ENCODE measurements at places on chromosomes 12 and 14. TPM values are rescaled to one million over a fixed set of nuclear protein-coding genes. Genes with fewer than 3 reads are reported as not detected.

Gene TSHR
- polyA plus RNA-seq = not detected

Gene CFAP251
- polyA plus RNA-seq = 3.0 TPM

GRCh38 chr12:5516371-5517241 is 84.7 kb downstream of the NTF3 start:
- no peak for DNase-seq

- DNase-seq = peak; percentile 25
Measured at GRCh38 chr14:59483363-59483762, 845 bp downstream of the L3HYPDH start.

DNA sequence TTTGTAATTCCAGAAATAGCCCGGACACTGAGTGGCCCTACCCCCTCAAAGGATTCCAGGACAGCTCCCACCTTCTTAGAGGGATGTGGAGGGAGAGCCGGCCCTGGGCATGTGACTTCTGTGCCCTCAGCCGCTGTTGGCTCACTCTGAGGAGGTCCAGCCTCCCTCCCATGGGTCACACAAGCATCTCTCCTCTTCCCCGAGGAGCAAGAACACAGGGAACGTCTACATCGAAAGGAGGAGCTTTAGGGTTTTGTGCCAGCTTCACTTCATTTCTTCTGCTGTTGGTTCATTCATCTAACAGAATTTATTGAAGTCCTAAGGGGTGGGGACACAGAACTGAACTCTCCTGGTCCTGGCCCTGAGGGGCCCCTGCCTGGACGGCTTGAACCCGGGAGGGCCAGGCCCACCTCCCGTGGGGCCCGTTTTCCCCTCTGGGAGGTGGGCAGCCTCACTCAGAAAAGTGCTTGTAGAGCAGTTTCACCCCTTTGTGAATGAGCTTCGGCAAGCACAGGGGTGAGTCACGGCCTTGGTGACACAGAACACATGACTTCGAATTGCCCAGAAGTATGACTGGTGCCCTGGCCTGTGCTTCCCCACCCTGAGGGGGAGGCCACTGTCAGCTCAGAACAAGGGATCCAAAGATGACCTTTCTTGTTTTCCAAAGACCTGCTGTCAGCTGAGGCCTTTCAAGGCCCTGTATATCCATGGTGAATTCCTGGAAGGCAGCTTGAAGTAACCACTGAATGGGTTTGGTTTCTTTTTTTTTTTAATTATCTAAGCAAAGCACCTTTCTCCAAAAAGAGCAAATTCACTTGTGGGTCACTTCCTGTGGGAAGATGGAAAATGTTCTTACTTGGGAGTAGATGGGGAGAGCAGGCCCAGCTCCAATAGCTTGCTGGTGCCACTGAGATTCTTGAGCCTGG is 39.2 kb downstream of the NFKBIA start:
- no peak for DNase-seq

DNA sequence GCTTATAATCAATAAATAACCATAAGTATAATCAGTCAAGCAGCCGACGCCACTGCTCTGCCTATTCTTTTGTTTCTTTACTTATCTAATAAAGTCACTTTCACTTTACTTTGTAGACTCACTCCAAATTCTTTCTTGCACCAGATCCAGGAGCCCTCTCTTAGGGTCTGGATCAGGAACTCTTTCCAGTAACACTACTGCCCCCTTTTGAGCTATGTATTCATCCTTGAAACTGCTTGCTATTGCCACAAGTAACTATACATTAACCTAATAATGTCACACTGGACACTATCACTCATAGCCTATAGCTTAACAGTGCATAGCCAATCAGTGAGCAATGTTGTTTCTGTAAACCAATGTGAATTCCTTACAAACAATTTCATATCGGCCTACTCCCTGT is 2.8 kb upstream of the NID2 start:
- DNase-seq = no peak

Measured in left renal pelvis (tissue), 4 donors.